ENCODE measurements at places on chromosomes 7 and 10. TPM values are rescaled to one million over a fixed set of nuclear protein-coding genes. Genes with fewer than 3 reads are reported as not detected.

FAM171A1 gene
- polyA plus RNA-seq, result 94.4 TPM

MBL2 gene
- polyA plus RNA-seq, result not detected

TRA2A gene
- 266 TPM for polyA plus RNA-seq

IL6 gene
- not detected for polyA plus RNA-seq

TSC22D4 gene
- polyA plus RNA-seq, result 48.2 TPM

SUGCT gene
- 12.2 TPM for polyA plus RNA-seq

CCL26 gene
- not detected for polyA plus RNA-seq

ERVW-1 gene
- 3.2 TPM for polyA plus RNA-seq

CYP2C8 gene
- 3.0 TPM for polyA plus RNA-seq

LGI1 gene
- polyA plus RNA-seq, result 7.1 TPM

NUDT1 gene
- polyA plus RNA-seq, result 24.0 TPM

CALML5 gene
- not detected for polyA plus RNA-seq

PDZD7 gene
- polyA plus RNA-seq, result 2.8 TPM

GARS1 gene
- 102 TPM for polyA plus RNA-seq

NKX2-3 gene
- polyA plus RNA-seq, result not detected

EPHA1 gene
- 18.3 TPM for polyA plus RNA-seq

NANOS1 gene
- 2.5 TPM for polyA plus RNA-seq

ENKUR gene
- 3.7 TPM for polyA plus RNA-seq

ANKRD30A gene
- not detected for polyA plus RNA-seq

C10orf53 gene
- not detected for polyA plus RNA-seq

CPA5 gene
- 0.36 TPM for polyA plus RNA-seq

PLCE1 gene
- 29.4 TPM for polyA plus RNA-seq

PRSS37 gene
- 0.81 TPM for polyA plus RNA-seq

RPEL1 gene
- 0.21 TPM for polyA plus RNA-seq

PIP gene
- polyA plus RNA-seq, result not detected

SAP25 gene
- polyA plus RNA-seq, result 7.0 TPM

PYROXD2 gene
- polyA plus RNA-seq, result 26.2 TPM

ECHS1 gene
- polyA plus RNA-seq, result 155 TPM

NPC1L1 gene
- 4.2 TPM for polyA plus RNA-seq

FOXI2 gene
- polyA plus RNA-seq, result 1.4 TPM

LIPF gene
- polyA plus RNA-seq, result 0.20 TPM

GIMAP2 gene
- polyA plus RNA-seq, result 7.2 TPM

SPDYE2 gene
- 16.6 TPM for polyA plus RNA-seq

SPDYE5 gene
- polyA plus RNA-seq, result 5.7 TPM

AGR3 gene
- 1.5 TPM for polyA plus RNA-seq

NEUROG3 gene
- not detected for polyA plus RNA-seq

PRXL2A gene
- polyA plus RNA-seq, result 119 TPM

NODAL gene
- polyA plus RNA-seq, result 1.1 TPM

ASIC3 gene
- 2.4 TPM for polyA plus RNA-seq

CUZD1 gene
- 1.7 TPM for polyA plus RNA-seq

HNRNPH3 gene
- polyA plus RNA-seq, result 322 TPM

UCN3 gene
- 0.34 TPM for polyA plus RNA-seq

GCK gene
- polyA plus RNA-seq, result 5.6 TPM

PDE6C gene
- polyA plus RNA-seq, result 0.33 TPM

PKD2L1 gene
- not detected for polyA plus RNA-seq

SFRP4 gene
- polyA plus RNA-seq, result 2.1 TPM

UBTD1 gene
- 11.3 TPM for polyA plus RNA-seq

RALA gene
- 59.3 TPM for polyA plus RNA-seq

TSPAN12 gene
- polyA plus RNA-seq, result 167 TPM

OR6V1 gene
- not detected for polyA plus RNA-seq

MRPS16 gene
- polyA plus RNA-seq, result 82.6 TPM

CYP2C19 gene
- polyA plus RNA-seq, result 0.06 TPM

RADIL gene
- polyA plus RNA-seq, result 2.1 TPM

KCND2 gene
- polyA plus RNA-seq, result 0.53 TPM

GRB10 gene
- polyA plus RNA-seq, result 31.3 TPM

AKR1D1 gene
- polyA plus RNA-seq, result not detected

ITIH5 gene
- polyA plus RNA-seq, result 20.0 TPM

Measured in renal pelvis (tissue), 12 donors.